ENCODE measurements at places on chromosomes 3 and 15.

DNA sequence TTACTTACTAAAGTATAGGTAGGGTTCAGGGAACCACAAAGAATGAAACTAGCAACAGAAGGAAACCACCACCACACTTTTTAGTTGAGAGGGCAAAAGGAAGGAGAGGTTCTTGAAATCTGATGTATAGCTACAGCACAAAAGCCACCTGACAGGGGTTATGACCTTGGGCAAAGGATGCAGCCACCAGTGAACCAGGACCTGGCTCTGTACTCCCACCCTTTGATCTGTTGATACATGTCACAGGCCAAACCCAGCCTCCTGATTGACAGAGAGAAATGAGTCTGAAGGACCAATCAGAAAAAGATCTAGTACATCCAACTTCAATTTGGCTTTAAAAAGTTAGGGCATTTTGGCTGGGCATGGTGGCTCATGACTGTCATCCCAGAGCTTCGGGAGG lies 20.0 kb upstream of the BLM start:
- DNase-seq: no peak

GRCh38 chr3:127678611-127679533 lies 6.1 kb downstream of the ABTB1 start:
- no peak for DNase-seq

GRCh38 chr3:152505926-152506325 lies 237.2 kb downstream of the MBNL1 start:
- DNase-seq: no peak

DNA sequence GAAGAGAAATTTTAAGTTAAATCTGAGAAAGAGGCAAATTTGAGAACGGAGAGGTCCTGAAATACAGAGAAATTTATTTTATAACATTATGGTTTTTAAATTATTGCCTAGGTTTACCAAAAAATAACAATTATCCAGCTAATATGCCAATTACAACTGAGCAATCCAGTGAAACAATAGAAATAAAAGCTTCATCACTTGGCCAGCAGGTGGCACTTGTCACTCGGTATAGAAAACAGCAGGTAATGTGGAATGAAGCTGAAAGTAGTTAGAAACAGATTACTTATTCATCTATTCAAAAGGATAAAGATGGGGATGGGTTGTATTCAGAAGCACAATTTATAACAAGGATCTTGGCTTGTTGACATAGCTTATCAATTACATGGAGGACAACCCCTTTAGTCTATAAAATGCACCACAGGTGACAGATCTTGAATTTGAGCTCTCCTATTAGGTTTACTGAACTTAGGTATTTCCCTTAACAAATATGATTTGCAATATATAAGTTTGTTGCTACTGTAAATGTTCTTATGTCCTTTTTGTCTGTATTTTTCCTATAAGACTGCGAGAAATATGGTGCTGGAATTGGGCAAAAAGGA lies 70.1 kb upstream of the GUCA1C start:
- DNase-seq: no peak

- peak; percentile 2 for DNase-seq
Measured at GRCh38 chr3:132645058-132645457, 14.6 kb downstream of the ACAD11 start.

DNA sequence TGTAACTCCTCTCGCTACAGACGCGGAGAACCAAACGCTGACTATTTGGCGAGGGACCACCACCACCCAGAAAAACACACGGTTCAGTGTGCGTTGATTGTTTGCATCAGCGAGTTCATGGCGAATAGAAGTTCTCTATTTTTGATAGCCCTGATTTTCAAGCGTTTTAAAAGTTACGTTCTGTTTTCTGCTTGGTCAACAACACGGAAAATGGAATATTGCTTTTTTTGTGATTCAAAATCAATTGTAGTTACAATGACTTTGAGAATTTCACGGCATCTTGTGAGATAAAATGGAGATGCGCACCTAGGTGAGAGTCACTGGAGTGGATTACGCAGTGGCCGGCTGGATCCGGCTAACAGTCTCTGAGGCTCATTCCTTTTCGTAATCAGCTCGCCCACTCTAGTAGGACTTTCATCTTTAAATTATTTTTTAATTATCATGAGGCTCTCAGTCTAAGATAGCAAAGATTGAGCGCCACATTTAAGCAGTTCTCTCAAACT lies 54.8 kb downstream of the CCDC54 start:
- DNase-seq: no peak

DNA sequence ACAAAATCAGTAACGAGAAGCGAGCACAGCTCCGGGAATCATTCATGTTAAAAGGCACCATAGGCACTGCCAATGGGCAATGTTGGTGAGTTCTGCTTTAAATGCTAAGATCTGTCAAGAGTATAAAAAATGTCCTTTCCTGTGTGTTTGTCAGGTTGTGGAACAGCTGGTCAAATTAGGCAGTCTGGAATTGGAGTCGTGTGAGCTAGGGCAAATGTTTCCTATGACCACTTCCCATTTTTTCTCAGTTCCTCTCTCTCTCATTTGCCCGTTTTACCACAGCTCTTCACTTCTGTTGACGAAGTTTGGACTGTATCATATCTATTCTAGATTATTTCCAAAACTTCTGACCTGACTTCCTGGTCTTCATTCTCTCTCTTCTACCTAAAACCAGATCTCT lies 60.8 kb upstream of the GOLIM4 start:
- no peak for DNase-seq

All from stimulated activated naive CD4-positive, alpha-beta T cell (primary cell).